ENCODE measurements at places on chromosomes 11 and 22.

GRCh38 chr11:75112200-75112599 is 15.5 kb upstream of the OR2AT4 start:
- DNase-seq = no peak

GRCh38 chr11:11346303-11346702 is 6.7 kb downstream of the CSNK2A3 start:
- DNase-seq = no peak

DNA sequence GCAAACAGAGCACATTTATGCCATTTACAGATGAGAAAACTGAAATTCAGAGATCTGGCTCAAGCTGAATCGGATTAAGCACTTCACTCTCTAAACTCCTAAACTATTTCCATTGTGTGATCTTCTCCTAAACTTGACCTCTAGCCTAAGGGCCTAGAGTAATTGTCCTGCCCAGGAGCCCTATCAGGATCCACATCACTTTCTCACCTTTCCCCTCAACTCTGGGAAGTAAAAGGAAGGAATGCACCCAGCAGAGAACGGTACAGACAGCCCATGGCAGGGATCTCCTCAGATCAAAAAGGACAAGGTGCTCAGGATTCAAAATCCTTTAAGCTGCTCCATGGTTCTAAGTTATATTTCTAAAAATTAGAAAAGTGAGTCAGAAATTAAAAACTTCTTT is 102.7 kb downstream of the ABTB2 start:
- DNase-seq = no peak

DNA sequence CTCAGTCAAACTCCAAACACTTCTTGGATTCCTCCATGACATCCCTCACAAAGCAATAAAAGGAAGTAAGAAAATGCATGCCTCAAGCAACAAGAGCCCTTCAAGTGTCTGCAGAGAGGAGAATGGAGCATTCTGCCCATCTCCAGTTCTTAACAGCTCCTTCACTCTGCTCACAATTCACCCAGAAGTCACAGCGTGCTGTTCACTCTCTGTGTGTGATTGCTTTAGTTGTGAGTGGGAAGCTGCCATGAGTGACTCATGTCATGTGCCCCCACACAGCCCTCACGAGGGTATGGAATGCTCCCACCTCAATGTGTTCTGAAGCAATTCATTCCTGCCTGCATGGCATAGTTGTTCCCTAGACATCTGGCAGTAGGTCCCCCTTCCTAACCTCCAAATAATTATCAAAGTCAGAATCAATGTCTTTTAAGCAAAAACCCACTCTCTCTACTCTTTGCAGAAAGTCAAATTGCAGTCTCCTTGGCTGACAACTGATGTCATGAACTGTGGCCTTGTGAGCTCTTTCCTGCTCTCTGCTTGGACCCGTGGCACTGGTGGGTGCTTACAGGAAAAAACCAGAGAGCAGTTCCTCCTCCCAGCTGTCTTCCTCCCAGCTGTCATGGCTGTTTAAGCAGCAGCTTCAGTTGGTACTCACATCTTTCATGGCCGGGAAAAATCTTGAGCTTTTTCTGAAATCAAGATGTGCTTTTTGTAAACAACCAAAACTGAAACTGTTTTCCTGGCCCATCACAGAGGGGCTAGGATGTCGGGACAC is 112.1 kb upstream of the SPON1 start:
- DNase-seq = no peak

GRCh38 chr22:19455585-19456370 is 8.3 kb upstream of the C22orf39 start:
- DNase-seq = no peak

All from fibroblast of skin of scalp (primary cell).